Right atrium auricular region (tissue), 2 donors: ENCODE measurements at places on chromosomes 11 and 22. TPM values are rescaled to one million over a fixed set of nuclear protein-coding genes. Genes with fewer than 3 reads are reported as not detected.

DNA sequence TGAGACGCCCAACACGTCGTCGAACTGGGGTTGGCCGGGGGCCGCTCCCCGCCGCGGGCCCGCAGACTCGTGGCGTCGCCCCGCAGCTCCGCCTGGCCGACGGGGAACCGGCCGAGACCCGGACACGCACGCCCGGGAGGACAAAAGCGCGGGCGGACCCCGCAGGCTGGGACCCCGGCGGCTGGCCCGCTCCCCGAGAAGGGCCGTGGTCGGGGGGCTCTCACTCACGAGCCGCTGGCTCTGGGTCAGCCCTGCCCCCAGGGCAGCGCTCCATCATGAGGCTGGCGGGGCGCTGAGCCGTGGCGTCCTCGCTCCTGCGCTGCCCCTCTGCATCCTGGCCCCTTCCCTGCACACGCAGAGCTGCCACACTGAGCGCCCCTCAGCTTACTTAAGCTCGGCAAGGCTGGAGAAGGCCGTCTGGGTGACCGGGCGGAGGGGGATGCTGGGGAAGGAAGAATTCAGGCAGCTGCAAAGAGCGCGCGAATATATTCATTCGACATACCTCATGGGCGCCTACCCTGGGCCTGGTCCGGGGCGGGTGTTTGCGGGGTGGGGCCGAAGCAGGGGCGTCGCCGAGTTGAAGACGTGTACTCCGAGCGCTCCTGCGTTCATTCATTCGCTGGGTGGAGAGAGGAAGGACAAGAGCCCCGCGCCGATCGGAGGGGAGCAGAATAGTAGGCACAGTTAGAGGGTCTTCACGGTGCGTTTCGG is 579 bp upstream of the CYB5R2 start:
- no peak for DNase-seq

LIN7C gene
- total RNA-seq = 23.7 TPM

- DNase-seq = no peak
Measured at GRCh38 chr22:19503869-19504268, 20.3 kb downstream of the CLDN5 start.

TBX1 gene
- 0.24 TPM for total RNA-seq
